ENCODE measurements at places on chromosomes 6 and 20.

DNA sequence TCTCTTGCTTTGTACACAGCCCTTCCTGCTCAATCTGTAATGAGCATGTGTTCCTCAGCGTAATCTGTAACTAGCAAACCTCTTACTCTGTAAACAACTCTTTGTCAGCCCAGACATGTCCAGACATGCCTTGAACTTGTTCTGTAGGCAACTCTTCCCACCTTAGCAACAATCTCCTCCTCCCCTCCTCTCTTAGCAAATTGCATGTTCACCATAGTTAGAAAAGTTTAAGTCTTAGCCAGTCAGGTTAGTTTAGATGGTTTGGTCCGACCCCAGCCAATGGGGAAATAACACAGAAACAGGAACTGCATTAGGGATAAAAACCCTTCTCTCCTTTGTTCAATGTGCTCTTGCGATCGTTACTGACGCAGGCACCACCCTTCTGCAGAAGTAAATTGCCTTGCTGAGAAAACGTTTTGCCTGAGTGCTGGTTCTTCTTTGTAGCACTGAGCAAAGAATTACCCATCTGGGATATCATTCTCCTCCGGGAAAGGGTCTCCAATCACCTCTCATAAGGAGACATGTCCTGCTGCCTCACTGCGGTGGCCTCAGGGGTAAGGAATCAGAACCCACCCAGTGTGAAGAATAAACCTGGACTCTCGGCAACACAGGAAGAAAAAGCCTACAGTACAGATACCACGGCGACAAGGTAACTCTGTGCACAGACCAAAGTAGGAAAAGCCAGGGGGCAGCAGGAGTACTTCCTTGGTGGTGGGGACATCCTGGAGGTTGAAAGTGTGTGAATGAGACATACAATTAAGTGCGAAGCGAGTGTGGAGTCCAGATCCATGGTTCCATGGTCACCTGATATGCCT, 26.2 kb downstream of the PLN start:
- no peak for DNase-seq

DNA sequence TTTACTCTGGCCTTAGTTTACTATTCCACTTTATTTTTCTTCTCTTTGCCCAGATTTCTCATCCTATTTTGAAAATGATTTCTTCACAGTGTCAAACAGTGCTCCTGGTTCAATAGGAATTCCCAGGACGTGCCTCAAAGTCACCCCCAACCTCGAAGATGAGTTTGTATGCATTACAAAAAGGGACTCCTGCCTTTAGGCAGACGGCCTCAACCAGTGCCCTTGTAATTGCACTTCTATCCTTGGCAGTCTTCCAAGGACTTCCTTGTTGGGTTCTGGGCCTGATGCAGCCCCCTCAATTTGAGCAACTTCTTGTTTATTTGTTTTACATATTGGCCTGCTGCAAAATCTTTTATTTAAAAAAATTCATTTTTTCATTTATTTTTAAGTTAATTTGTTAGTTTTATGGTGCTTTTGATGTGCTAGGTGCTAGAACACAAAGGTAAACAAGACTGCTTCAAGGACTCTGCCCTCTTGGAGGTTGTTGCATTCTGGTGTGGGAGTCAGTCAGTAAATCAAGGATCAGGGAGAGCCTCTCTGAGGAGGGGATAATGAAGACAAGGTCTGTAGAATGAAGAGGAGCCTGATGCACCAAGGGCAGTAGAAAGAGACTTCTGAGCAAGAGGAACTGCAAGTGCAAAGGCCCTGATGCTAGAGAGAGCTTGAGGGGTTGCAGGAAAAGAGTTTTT, 181.5 kb upstream of the LAMP5 start:
- no peak for DNase-seq

DNA sequence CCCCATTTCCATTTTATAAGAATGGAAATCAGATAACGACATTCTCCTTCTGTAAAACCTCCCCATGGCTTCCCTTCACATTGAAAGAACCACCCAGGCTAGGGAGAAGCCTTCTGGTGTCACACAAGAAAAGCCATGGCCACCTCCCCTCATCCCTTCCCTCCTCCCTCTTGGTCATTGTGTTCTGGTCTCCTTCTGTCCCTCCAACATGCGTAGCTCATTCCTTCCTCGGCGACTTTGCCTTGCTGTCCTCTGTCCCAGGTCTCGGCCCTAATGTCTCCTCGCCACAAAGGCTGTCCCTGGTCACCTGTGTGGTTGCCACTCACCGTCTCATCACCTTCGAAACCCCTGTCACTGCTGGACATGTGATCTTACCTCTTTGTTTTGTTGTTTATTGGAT, 193.9 kb downstream of the BCAS1 start:
- no peak for DNase-seq

DNA sequence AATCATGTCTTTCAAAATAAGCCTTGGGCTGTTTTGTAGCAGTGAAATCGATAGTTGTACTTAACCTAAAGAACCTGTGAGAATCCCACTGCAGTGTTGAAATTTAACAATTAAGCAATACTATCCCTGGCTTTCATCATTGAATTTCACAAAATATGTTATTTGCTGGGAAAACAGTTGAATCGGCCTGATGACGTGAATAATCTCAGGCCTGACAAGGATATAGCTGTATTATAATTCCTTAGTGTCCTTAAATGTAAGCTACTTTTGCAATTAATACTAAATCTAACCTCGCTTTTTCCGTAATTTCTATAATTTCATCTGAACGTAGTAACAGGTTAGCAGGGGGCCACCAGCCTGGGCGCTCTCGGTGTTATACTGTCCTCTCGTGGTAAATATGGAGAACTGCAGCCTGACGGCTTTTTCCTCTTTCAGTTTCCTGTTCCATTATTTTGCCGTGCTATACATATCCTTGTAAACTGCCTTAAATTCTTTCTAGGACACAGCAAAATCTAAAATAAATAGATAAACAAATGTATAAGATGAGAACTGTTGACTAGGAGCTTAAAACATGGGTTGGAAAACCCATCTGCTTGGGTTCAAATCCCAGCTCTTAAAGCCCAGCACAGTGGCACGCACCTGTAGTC, 24.0 kb downstream of the MTFR2 start:
- DNase-seq = peak; percentile 69

DNA sequence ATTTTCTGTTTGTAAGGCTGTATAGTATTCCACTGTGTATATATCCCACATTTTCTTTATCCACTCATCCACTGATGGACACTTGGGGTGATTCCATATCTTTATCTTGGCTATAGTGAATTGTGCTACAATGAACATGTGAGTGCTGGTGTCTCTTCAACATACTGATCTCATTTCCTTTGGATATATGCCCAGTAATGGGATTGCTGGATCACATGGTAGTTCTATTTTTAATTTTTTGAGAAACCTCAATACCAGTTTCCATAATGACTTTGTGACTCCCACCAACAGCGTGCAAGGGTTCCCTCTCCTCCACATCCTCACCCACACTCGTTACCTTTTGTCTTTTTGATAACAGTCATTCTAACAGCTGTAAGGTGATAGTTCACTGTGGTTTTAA, 166.0 kb downstream of the ARHGAP18 start:
- no peak for DNase-seq

GRCh38 chr6:161409353-161409752, 135.5 kb upstream of the AGPAT4 start:
- no peak for DNase-seq

GRCh38 chr6:122007339-122007738, 392.1 kb upstream of the HSF2 start:
- DNase-seq = no peak

- no peak for DNase-seq
These were observed 4.2 kb downstream of the RFX6 start for GRCh38 chr6:116881236-116881635.

GRCh38 chr6:33439956-33440648, 14.3 kb upstream of the ZBTB9 start:
- no peak for DNase-seq

GRCh38 chr6:71292001-71292400, 3.4 kb downstream of the OGFRL1 start:
- no peak for DNase-seq

GRCh38 chr6:150659046-150659763, 59.5 kb downstream of the PLEKHG1 start:
- no peak for DNase-seq

DNA sequence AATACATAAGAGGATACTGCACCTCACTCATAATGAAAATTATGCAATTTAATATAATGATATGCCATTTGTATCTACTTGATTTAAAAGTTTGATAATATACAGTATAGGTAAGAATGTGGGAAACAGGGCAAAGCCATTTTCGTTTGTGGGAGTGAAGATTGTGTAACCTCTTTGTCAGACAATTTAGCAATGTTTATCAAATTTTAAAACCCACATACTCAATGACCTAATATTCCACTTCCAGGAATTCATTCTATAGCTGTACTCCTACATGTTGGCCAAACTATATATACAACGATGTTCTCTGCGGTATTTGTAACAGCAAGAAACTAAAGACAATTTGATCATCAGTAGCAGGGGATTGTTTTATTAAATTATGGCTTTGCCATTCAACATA, 17.8 kb upstream of the FKBP5 start:
- no peak for DNase-seq

GRCh38 chr20:919491-919916, 3.4 kb upstream of the ANGPT4 start:
- DNase-seq = no peak

- no peak for DNase-seq
These were observed 4.0 kb downstream of the MDGA1 start for GRCh38 chr6:37693546-37694250.

DNA sequence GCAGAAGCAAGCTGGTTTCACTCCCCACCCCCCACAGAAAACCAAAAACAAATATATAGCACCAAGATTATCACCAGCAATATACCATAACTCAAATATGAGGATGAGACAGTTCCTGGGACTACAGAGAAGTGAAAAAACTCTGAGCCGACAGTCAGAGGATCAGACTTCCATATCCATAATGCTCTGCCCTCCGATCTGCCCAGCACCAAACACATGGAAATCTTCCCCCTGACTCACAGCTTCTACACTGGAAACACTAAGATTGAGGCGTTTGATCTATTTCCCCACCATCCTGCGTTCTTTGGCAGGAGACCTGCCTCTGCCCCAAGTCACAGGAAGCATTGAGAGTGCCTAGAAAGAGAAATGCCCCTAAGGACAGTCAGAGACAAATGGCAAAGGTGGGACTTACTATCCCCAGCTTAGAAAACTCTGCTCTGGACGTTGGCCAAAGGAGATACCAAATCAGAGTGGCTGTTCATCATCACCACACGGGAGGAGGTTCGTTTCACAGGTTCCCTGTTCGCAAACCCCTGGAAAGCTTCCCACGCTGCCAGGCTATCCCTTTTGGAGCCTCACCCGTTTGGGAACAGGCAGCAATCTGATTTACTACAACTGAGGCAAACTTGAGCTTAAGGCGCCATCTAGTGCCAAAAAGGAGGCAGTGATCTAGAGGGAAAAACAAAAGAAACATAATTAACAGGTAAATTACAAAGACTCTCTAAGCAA, 48.7 kb upstream of the SRSF6 start:
- no peak for DNase-seq

DNA sequence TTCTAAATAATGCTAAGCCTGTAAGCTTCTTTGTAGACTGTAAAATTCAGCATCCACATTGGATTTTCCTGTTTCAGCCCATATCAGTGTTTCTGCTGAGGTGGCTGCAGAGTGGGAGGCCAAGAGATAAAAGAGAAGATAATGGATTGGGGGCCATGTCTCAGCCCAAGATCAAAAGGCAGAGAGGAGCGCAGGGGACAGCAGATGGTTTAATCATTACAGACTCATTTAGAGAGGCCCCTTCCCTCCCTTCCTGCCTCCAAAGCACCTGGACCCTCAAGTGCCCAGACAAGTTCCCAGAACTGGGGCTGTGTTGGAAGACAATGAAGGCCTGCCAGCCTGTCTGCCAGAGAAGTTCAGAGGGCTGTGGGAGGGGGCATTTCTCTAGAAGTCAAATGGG, 20.4 kb upstream of the CTNNBL1 start:
- no peak for DNase-seq

DNA sequence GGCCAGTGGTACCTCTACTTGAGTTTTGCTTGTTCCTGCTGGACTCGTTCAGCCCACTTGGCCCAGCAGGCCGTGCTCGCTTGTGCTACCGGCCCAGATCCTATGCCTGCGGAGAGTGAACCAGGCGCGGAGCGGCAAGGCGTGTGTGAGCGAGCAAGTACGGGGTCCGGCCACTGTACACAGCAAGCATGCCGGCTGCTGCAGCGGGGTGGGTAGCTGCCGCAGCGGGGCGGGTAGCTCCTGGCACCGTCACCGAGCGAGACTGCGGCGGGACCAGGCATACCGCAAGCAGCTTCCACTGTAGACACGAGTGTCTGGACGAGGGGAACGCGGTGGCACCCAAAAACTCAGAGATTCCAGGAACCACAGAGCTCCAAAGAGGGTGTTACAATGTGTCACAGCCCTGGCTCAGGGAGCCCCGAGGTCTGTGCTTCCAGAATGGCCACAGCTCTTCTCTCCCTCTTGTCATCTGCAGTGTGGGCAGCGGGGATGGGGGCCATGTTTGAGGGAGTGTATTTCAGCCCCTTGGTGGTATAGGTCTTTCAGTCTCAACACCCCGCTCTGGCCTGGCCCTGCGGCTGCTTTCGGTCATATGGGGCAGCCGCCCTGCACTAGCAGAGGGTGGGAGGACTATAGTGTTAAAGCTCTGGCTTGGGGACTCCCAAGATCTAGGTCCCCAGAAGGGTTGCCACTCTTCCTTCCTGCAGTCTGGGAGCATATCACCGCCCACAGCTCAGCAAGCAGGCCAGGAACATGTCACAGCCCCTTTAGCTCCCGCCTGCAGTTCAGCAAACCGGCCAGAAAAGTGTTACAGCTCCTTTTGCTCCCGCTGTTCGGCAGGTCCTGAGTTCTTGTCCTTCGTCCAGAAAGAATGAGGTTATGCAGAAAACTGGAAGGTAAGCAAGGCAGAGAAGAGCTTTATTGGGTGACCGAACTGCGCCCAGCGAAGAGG, 6.1 kb upstream of the RWDD1 start:
- peak; percentile 15 for DNase-seq

Measured in germinal center (tissue), 1 donor.